ENCODE measurements at places on chromosomes 7 and 10.

DNA sequence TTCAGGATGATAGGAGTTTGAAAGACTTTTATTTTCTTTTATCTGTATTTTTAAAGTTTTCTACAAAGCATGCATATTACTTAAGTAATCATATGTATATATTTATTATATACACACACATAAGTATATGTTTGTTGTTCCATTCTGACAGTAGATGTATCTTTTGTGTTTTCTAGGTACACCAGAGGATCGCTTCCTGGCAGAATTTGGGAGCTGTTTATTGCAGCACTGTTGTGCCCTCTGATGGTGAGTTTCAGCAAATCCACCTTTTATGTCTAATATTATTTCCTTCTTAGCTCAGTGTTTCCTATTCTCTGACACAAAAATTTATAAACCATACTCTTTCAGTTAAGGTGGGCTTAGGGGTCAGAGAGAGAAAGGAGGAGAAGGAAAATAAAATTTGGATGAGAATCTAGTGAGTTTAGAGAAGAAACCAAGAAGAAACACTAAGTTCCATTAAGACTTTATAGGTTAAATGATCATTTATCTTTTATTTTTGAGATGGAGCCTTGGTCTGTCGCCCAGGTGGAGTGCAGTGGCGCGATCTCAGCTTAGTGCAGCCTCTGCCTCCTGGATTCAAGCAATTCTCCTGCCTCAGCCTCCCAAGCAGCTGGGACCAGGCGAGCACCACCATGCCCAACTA, 59.2 kb upstream of the OIT3 start:
- no peak for DNase-seq

GRCh38 chr7:3332308-3332707, 31.3 kb downstream of the SDK1 start:
- DNase-seq, result no peak

GRCh38 chr10:110597476-110597875, 30.0 kb downstream of the SMC3 start:
- DNase-seq, result no peak

DNA sequence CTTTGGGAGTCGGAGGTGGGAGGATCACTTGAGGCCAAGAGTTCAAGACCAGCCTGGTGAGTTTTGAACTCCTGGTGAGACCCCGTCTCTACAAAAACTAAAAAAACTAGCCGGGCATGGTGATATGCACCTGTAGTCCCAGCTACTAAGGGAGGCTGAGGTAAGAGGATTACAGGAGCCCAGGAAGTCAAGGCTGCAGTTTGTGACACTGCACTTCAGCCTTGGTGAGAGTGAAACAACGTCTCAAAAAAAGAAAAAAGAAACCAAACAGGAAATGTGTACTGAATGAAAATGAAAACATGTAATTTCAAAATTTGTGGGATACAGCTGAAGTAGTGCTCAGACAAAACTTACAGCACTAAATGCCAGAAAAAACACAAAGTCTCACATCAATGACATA, 7.6 kb downstream of the ARHGAP12 start:
- DNase-seq, result no peak
